Glomerular endothelial cell (primary cell): ENCODE measurements at places on chromosomes 16 and 17. TPM values are rescaled to one million over a fixed set of nuclear protein-coding genes. Genes with fewer than 3 reads are reported as not detected.

The UNC45B gene
- 0.12 TPM in 1 of 2 replicates, not detected in the other for total RNA-seq

The TSPOAP1 gene
- 0.05 and 0.06 TPM in 2 replicates for total RNA-seq

GRCh38 chr16:16991711-16992110 is 479.0 kb downstream of the XYLT1 start:
- DNase-seq: no peak

DNA sequence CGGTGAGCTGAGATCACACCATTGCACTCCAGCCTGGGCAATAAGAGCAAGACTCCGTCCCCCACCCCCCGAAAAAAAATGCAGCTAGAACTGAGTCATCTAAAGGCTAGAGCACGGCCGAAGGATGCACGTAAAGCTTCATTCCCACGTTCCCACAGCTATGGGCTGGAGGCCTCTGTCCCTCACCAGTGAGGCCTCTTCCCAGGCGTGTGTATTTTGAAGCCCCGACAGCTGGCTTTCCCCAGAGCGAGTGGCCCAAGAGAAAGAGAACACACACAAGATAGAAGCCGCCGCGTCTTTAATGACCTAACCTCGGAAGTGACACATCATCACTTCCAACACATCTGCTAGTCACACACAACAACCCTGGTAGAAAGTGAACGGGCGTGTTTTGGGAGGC is 6.6 kb upstream of the KCTD5 start:
- no peak for DNase-seq

DNA sequence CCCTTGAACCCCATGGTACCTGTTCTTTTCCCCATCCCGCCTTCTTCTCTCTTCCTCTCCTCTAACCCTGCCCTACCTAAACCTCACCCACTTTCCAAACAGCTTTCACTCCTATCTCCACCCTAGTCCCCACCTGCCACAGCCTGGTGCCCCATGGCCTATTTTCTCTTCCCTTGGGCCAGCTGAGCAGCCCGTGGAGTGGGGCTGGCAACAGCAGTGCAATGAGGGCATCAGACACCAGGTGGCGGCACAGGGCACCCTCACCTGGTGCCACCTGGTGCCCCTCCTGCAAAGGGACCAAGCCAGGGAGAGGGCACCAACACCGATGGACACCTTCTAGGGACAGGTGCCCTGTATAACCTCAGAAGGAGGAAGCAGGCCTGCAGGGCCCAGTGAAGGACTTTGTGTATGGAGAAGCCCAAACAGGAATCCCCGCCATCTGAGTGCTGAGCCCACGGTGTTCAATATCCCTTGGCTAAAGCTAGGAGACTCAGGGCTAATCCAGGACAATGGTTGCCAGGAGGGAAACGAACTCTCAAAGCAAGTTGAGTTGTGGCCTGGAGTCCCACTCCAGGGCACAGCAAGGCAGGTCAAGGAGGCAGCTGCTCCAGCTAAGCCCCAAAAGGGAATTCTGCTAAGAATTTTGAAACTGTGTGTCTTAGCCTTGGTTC is 4.0 kb upstream of the ABCC3 start:
- DNase-seq: no peak

DNA sequence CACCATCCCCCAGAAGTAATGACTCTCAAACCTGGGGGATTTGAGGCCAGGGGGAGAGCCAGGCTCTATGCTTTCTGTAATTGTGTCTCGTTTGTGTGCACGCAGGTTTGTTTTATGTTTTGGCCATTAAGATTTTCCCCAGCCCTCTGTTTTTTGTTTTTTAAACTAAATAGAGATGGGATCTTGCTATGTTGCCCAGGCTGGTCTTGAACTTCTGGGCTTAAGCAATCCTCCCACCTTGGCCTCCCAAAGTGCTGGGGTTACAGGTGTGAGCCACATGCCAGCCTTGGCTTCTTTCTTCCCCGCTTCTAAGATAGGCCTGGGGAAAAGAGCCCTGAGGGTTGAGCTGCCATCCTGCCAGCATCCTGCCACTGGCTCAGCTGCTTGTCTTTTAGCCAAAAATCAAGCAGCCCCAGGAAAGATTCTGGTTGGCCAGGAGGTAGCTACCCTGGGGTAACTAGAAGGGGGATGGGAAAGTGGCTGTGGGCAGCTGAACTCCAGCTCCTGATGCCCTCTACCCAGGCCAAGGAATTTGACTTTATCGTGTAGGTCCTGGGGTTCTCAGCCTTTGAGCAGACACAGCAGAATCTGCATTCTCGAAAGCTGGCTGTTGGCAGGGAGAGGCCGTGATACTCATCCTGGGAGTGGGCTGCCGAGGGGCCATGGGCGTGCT is 18.4 kb downstream of the KDM8 start:
- no peak for DNase-seq
